NCI-H69 (cell line): ENCODE measurements at places on chromosomes 12 and 14.

GRCh38 chr12:77130193-77130592, 64.8 kb upstream of the E2F7 start:
- DNase-seq, result peak; percentile 32

DNA sequence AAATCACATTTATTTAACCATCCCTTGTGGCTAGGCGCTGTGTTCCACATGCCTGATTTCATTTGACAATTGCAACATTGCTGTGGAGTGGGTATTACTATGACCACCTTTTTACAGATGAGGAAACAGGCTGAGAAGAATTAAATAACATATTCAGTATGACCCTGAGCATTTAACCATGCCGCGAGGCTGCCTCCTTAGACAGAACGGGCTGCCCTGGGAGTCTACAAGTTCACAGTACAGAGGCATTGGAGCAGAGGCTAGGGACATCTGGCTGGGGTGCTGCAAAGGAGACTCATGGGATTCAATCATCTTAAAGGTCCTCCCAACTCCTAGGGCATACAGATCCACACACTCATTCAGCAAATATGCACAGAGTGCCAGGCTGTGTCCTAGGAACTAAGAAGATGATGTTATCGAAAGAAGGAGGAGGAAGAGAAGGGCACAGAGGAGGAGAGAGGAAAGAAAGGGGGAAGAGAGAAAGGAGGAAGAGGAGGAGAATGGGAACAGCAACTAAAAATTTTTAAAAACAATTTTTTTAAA, 164.7 kb upstream of the CCND2 start:
- no peak for DNase-seq

GRCh38 chr14:100738269-100738691, 11.6 kb downstream of the DLK1 start:
- DNase-seq, result no peak

DNA sequence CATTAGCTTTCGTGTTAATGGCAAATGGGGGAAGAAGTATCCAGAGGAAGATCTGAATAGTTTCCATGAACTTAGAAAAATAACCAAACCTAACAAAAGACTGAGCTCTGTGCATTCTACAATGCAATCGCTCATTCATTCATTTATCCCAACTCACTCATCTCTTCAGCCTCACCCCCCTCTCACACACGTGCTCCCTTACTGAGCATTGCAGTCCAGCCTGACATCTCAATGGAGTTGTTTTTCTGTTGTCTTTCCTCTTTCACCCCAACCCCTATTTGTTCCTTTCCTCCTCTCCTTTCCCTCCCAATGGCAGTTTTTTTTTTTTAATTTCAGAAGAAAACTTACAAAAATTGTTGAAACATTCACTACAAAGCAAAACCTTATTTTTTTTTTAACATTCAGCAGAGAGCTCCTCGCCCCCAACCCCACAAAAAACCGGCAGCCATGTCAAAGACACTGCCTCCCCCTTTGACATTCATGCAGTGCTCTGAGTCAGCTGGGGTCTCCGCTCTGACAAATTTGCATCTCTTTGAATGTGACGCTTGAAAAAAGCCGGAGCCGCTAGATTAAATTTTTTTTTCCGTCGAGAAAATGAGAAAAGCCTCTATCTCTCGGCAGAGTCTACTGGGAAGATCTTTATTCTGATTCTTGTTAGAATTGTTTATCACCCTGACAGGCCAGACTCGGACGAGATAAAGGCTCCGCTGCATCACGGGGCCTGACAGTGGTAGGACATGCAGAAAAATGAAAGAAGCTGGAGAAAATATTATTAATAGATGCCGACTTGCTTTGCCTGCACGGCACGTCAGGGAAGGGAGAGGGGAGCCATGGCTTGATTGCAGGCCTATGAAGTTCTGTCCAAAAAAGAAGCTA, 775.6 kb downstream of the VRK1 start:
- DNase-seq, result no peak

GRCh38 chr12:77500089-77500488, 330.6 kb upstream of the NAV3 start:
- no peak for DNase-seq

GRCh38 chr12:24491968-24492367, 456.9 kb downstream of the BCAT1 start:
- no peak for DNase-seq

- DNase-seq, result peak; percentile 39
Observed at GRCh38 chr14:100674428-100674827, 52.3 kb upstream of the DLK1 start.
